ENCODE measurements at places on chromosomes 16 and 17.

GRCh38 chr16:56576585-56577299 is 11.9 kb downstream of the MT4 start:
- peak; percentile 47 for DNase-seq

DNA sequence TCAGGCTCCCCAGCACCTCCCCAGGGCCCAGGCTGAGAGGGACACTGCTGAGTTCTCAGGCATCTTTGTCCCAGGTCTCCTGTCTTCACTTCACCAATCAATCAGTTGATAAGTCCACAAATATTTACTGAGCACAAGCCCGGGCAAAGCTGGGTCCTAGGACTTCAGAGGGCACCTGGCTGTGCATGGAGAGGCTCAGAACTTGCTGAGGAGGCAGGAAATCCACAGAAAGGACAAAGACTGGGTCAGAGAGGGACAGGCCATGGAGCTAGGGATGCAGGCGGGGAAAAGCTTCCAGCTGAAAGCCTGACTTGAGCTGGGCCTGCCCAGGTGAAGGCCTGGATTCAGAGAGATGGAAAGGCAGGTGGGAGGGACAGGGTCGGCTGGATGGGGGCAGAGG is 33.2 kb upstream of the C1QL1 start:
- DNase-seq = no peak

GRCh38 chr16:57711-58110 is 4.1 kb downstream of the SNRNP25 start:
- peak; percentile 56 for DNase-seq

DNA sequence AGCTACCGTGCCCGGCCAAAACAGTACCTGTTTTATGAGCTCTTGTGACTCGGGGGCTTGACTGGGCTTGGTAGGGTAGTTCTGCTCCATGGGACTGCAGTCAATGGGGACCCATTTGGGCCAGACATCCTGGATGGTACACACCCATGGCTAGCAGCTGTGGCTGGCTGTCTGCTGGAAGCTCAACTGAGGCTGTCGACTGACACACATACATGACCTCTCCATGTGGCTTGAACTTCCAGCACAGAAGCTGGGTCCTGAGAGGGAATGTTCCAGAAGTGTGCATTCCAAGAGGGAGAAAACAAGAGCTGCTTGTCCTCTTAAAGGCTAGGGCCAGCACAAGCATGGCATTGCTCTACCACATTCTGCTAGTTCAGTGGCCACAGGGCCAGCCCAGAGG is 14.9 kb upstream of the NKD1 start:
- no peak for DNase-seq
